ENCODE measurements at places on chromosomes 7 and 10.

DNA sequence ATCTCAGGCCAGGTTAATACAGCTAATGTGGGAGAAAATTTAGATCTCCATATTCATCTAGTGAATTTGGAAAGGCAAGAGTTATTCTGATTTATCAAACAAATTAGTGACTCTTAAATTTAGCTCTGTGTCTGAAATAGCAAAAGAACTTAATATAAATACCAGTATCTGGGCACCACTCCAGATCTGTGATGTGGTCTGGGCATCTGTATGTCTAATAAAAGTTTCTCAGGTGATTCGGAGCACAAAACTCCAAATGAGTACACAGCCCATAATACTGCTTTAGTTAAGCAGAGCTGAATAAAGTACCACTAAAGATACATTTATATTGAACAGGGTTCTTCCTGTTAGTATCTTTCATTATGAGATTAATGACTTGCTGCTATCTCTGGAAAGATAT lies 261.4 kb downstream of the BAMBI start:
- no peak for DNase-seq

DNA sequence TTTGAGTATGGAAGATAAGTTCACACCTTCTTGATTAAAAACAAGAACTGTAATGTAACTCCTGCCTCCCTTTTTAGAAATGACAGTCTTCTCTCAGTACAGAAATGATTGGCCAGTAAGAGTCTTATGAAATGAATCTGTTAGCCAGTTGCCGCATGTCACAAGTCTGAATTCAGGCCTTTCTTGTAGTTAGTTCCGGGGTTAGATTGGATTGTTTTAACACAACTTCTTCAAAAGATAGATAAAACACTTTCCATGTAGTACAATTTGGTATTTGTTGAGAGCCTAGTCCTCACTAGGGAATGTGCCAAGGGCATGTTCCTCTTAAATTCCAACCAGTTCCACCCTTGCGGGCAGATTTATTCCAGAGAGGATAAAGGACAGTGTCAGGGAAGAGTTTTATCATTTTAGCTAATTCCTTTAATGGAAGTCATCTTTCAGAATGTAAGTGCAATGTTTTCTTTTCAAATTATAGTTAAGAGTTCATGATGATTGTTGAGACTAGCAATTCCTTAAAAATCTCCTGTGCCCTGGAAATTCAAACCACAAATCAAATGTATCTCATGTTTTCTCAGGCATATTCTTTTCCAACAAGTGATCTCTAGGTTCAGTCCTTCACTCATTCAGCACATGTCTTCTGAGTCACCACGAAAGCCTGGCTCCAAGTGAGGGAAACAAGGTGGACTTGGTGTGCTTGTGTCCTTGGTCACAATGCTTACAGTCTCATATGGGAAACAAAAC lies 4.1 kb downstream of the FHIP2A start:
- peak; percentile 64 for DNase-seq

DNA sequence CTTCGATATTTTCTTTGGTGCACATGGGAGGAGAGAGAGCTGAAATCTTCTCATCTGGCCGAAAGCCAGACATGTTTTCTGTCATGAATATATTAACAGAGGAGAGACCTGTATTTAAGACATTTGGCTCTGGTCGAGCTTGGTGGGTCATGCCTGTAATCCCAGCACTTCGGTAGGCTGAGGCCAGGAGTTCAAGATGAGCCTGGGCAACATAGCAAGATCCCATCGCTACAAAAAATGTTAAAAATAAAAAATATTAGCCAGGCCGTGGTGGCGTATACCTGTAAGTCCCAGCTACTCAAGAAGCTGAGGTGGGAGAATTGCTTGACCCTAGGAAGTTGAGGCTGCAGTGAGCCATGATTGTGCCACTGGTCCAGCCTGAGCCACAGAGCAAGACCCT lies 21.9 kb upstream of the GATA3 start:
- no peak for DNase-seq

DNA sequence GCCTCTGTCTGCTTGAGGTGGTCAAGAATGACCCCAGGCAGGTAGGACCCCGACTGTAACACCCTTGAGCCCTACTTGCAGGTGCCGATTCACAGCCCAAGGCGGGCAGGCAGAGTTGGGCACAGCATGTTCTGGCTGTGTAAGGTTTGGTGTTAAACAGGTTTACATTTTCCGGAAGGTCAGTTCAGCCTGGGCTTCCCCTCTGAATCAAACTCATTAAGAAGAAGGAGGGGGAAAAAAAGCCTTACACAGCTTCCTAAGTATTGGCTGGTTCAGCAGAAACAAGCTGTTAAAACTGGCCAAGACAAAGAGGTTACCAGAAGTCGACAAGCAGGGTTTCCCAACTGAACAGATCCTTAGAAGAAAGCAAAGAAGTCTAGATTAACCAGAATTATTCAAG lies 132.7 kb downstream of the PRPF18 start:
- DNase-seq: no peak

- DNase-seq: no peak
These were observed 119.8 kb upstream of the LYZL2 start for GRCh38 chr10:30749385-30749784.

DNA sequence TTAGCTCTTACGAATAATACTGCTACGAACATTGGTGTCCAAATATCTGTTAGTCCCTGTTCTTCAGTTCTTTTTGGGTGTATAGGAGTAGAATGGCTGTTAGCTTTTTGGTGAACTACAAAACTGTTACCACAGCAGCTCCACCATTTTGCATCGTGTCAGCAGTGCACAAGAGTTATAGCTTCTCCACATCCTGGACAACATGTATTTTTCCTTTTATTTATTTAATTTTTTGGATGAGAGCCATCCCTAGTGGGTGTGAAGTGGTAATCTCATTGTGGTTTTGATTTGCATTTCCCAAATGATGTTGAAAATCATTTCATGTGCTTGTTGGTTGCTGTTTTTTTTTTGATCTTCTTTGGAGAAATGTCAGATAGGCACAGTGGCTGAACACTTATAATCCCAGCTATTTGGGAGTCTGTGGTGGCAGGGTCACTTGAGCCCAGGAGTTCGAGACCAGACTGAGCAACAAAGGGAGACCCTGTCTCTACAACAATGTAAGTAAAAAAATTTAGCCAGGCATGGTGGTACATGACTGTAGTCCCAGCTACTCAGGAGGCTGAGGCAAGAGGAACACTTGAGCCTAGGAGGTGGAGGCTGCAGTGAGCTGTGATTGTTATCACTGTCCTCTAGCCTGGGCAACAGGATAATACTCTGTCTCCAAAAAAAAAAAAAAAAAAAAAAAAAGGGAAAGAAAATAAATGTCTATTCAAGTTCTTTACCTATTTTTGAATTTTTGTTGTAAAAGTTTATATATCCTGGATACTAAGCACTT lies 31.7 kb downstream of the TRIM24 start:
- no peak for DNase-seq

DNA sequence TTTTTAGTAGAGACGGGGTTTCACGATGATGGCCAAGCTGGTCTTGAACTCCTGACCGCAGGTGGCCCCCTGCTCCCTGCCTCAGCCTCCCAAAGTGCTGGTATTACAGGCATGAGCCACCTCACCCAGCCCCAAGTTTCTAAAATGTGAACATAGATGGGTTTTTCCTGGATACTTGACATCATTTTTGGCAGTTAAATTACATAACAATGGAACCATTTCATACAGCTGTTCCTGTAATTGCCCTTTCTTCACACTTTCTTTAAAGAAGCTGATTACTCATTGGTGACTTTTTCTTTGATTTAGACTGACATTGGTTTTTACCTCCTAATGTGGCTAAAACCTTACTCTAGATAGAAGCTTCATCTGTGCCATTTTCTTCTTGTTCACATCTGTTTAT lies 5.9 kb downstream of the ZKSCAN1 start:
- DNase-seq: no peak

DNA sequence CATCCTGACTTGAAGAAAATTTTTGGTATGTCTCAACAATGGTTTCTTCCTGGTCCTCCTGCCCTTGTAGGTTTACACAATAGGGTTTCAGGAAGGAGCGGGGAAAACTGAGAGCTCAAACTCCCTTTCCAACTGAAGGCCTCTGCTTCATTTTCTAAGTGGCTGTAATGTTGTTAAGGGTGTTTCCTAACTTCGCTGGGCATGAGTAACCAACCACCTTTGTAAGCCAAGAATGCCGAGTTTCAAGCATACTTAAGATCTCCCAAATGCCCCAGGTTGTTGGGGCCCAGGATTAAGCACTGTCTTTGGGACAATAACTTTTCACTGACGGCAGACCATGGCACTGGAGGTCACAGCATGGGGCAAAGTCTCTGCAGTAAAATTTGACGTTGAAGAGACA lies 33.6 kb upstream of the DRGX start:
- no peak for DNase-seq
